ENCODE measurements at places on chromosomes 4 and X.

GRCh38 chr4:10032625-10033024 lies 11.3 kb upstream of the SLC2A9 start:
- no peak for DNase-seq

DNA sequence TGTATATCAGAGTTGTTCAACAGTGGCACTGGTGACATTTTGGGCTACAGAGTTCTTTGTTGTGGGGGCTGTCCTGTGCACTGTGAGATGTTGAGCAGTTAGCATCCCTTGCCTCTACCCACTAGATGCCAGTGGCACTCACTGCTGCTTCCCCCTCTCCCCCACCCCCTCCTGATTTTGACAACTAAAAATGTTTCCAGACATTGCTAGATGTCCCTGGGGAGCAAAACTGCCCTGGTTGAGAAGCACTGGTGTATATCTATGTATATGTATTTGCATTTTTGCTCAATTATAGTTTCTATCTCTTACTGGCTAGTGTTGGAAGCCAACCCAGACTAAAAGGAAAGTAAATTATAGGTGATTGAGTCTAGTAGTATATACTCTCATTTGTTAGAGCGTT lies 2.4 kb downstream of the TMEM131L start:
- DNase-seq, result no peak

- no peak for DNase-seq
Measured at GRCh38 chr4:145882604-145883003, 56.0 kb downstream of the ZNF827 start.

DNA sequence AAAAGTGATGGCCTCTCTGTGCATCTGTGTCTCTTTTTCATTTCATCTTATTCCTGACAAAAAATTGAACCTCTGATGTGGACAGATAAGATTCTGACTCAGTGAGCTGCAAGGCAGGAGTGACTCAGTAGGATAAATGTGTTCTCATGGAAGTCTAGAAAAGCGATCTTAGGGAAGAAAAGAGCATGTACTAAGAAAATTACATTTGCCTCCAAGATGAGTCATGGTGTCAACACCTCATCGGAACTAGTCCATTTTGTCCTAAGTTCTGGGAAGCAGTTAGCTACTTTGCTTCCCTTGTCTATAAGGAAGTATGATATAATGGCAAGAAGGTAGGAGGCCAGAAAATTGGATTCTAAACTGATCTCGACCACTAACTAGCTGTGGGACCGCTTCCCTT lies 83.5 kb upstream of the AFF2 start:
- DNase-seq, result no peak

- no peak for DNase-seq
Measured at GRCh38 chr4:131603705-131604104, 1545.4 kb upstream of the PCDH10 start.

GRCh38 chr4:56803471-56803870 lies 18.0 kb downstream of the SPINK2 start:
- no peak for DNase-seq

DNA sequence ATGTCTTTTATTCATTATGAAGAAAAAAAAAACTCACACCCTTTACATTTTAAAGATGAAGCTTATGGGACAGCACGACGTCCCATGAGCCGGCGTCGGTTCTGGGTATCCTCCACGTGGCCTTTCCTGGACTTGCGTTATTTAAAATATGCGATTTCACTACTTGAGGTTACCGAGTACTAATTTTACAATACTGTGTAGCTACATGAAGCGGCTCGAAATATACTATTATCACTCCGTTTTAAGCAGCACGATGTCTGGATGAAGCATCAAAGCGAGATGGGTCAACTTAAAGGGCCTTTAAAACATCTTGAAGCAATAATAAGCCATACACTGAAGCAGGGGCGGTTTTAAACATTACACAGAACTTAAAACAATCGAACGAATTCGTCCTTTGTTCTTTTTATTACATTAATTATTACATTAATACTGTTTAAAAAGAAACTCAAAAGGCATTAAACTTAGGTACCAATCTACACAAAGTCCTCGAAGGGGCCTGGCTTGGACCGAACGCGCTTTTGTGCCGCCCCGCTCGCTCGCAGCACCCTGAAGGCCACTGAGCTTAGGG lies 1.4 kb upstream of the KLF3 start:
- DNase-seq, result no peak

GRCh38 chrX:118751950-118752783 lies 24.8 kb downstream of the IL13RA1 start:
- DNase-seq, result no peak

- DNase-seq, result no peak
Measured at GRCh38 chr4:60652933-60653332, 547.2 kb upstream of the ADGRL3 start.

DNA sequence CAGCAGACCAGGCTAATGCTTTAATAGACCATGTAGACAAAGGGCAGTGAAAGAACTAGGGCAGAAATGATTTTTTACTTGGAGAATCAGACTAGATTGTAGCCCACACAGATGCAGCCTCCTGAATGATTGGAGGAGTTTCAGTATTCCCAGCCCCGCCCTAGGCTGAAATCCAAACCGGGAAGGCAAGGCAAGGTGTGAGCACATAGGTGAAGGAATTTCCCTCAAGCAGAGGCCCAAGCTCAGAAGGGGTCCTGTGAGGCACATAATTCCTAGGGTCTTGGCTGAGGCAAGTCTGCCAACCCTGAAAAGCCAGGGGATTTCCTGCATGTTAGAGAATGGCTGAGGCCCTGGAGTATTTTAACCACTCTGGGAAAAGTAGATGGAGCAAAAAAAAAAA lies 56.4 kb upstream of the PAK3 start:
- no peak for DNase-seq

GRCh38 chr4:67256388-67257043 lies 288.8 kb downstream of the CENPC start:
- DNase-seq, result no peak

DNA sequence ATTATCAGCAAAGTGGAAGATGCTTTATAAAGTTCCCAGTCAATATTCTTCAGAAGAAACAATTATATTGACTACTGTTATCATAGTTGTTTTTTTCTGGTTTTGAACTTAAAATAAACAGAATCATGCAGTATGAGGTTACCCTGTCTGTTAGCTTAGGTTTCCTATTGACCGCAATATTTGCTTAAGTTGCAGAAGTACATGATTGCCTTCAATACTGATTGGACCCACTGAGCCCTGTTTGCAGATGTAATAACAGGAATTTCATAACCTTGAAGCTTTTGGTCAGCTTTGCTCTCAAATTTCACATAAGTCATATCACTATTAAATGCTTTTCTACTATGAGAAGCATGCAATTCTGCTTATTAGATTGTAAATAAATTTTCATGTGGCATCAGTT lies 229.1 kb upstream of the FSTL5 start:
- DNase-seq, result no peak

DNA sequence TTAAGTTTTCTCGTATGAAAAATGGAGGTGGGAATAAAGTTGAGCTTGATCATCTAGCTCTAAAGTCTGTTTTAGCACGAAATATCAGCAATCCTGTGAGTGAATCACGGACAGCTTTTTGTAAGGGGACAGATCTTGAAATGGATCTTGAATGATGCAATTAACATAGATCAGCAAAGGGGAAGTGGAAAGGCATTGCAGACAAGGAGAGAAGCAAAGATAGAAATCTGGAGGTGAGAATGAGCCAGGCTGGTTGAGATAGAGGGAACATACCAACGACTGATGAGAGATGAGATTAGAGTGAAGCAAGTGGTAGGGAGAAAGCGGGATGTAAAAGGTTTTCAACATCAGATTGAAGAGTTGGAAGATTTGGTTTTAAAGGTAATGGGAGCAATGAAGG lies 4.6 kb upstream of the DGKK start:
- no peak for DNase-seq

GRCh38 chr4:34220601-34221000 lies 2023.7 kb downstream of the ARAP2 start:
- DNase-seq, result no peak

DNA sequence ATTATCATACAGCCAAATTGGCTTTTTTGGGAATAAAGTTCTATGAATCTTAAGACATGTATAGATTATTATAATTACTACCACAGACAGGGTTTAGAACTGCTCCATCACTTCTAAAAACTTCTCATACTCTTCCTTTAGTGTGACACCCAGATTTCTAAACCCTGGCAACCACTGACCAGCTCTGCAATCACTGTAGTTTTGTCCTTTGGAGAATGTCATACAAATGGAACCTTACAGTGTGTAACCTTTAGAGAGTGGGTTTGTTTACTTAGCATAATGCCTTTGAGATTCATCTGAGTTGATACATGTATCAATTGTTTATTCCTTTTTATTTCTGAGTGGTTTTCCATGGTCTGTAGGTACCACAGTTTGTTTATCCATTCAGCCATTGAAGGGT lies 95.0 kb downstream of the TMEM164 start:
- DNase-seq, result no peak

DNA sequence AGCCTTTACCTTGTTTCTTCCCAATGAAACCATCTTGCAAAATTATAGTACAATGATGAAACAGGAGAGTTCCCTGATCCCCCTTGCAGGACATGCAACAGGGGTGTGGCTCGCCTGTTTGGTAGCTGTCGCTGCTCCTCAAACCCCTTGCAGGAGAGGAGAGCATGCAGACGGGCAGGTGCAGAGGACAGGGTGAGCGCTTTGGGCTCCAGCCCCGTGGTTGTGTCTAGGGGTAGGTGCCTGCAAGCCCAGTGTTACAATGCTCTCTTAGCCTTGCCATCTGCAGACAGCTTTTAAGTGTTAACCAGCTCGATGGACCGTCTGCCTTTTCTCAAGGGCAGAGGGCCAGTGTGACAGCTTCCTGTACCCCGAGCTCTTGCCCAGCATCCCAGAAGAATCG lies 102.0 kb downstream of the TAB3 start:
- no peak for DNase-seq

DNA sequence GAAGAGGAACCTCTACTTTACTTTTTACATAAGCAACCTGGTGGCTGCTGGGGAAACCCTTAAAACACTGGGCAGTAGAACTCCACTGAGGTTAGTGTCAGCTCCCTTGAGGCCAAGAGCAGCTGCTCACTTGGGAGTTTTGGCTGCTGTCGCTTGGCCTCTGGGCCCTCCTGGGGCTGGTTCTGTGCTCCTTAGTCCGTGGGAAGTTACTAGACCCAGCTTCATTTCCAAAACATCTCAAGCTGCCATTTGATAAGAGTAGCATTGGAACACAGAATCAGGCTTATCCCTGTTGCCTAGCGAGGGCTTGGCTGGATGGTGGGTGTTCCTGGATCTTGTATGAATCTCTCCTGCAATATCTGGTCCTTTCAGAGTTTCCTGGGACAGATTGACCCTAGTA lies 26.1 kb downstream of the RNF4 start:
- no peak for DNase-seq

DNA sequence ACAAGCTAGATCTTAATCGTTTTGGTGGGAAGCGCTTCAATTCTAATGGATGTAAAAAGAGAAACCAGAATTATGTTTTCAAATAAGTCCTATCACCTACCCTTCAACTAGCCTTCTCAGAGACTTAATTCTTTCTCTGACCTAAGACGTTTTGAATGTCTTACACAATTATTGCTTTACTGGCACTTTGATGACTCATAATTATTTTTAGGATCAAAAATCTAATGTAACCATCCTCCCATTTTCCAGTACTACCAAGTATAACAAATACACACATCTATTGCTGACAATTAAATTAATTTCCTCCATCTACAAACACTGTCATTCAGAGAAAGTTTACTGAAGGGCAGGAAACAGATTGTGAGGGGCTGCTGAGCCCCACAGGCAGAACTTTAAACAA lies 108.6 kb downstream of the PPP3CA start:
- no peak for DNase-seq

DNA sequence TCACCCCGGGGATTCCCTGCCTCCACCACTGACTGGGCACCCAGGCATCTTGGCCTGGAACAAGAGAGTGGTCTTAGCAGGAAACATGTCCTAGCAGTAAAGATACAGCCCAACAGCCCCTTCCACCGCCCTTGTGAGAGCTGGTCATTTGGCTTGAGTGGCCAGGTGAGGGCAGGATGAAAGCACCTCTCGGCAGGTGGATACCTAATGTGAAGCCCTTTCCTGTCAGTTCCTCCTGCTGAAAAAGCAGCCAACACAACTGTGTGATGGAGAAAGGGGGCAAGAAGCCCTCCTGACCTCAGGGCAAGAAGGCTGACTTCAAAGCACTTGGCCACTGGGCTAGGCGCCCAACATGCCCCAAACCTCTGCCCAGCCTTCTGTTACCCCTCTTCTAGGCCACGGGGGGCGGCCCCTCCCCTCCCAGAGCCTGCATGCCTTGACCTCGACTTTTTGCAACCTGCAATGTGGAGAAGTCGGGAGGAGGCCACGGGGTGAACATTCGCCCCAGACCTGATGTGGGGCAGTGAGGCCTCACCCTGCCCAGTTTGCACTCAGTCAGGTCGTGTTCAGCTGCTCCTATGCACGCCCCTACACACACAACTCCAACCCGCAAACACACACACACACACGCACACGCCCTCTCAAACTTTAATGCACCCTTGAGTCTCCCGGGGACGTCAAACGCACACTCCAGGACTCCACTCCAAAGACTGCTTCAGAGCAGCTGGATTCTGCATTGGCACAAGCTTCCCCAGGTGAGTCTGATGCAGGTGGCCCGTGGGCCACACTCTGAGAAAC lies 1.1 kb downstream of the LGI2 start:
- no peak for DNase-seq

- DNase-seq, result no peak
Measured at GRCh38 chr4:40258627-40259026, 61.8 kb downstream of the RHOH start.

DNA sequence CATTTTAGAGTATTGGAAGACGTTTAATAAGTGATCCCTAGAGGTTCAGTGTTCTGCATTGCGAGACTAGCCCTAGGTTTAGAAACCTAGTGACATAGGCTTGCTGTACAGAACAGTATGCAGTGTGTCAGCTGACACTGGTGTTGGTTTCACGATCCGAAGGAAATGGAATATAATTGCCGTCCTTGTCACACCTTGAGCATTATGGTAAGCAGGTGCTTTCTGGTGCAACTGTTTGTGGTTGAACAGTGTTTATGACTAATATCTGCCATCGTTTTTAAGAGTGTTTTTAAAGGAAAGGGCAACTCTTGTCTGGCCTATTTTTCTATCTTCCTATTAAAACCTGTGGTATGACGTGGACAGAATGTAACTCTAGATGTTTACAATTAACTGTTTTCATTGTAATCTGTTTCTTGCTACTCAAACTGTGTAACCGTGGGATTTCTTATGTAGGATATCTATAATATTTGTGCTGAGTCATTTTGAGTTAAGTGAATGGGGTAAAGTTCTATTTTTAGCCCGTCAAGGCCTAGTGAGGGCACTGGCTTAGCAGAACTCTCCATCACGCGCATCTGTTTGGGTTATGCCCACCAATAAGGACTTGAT lies 53.8 kb upstream of the TBC1D14 start:
- DNase-seq, result no peak
